Ovary (tissue), 10 donors: ENCODE measurements at places on chromosomes 5 and 9.
A peak's percentile ranks its signal among the peaks of the same experiment; 100 is the strongest.

DNA sequence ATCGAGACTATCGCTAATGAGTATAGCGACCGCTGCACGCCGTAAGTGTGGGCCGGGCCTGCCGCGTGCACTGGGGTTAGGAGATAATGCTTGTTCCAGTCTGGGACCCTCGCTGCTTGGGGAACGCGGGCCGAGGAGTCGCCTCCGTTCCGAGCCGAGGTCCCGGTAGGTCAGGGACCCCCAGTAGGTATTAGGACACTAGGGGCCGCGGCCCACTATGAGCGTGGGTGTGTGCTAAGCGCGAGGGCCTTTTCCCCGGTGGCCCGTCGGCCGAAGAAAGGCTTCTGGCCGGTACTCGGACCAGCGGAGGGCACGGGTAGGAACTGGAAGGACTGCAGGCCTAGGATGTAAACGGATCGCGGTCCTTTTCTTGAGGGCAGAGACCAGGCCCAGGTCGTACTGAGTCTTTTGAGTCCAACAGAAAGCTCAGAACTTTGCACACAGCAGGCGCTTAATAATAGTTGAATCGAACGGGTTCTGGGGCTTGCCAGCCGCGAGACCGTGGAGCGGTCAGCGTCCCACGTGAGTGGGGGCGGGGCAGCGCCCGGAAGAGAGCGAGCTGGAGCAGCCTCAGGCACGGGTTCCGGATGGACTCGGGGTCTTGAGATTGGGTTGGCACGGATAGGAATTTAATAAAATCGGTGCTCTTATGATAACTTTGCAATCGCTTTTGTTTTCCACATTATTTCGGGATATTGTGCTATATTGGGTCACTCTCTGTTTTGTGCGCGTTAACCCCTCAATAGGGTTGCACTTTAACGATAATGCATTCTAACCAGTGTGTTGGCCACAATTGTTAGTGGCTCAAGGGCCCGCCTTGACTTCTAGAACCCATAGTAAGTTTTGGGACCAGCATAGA lies 733 bp downstream of the HSPA4 start:
- peak; percentile 40 for DNase-seq

DNA sequence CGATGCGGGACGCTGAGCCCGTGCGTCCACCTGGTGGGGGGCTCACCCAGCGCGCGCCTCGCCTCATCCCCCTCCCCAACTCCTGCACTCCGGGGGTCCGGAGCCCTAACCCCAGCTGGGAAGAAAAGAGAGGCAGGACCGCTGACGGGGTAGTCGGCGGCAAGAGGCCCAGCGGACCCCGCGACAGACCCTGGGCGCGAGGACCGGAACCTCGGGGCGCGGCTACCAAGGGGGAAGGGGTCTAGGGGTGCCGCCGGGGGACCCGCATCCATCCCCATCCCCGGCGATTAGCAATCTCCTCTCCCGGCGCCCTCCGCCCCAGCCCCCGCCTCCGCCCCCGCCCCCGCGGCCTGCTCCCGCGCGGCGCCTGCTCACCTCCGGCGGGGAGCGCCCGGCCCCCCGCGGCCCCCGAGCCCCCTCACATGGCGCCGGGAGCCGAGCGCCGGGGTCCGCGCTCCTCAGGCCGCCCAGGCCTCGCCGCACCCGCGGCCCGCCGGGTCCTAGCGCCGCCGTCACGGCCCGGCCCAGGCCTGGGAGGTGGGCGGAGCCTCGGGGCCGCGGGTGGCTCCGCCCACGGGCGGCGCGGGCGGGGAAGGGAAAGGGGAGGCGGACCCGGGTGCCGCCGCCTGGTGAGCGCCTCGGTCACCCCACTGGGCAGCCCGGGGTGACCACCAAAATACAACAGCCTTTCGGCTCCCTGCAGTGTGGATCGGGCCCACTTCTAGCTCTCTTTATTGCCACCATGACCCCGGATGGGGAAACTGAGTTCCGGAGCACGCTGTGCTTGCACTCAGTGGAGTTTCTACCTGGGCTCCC lies at the start of gene ST6GALNAC6:
TSS of gene ST6GALNAC6 (minus strand) at position 476 of the 816 bp plus-strand sequence. CDS start 1,622 bp downstream, outside the sequence.
- DNase-seq, result peak; percentile 82

DNA sequence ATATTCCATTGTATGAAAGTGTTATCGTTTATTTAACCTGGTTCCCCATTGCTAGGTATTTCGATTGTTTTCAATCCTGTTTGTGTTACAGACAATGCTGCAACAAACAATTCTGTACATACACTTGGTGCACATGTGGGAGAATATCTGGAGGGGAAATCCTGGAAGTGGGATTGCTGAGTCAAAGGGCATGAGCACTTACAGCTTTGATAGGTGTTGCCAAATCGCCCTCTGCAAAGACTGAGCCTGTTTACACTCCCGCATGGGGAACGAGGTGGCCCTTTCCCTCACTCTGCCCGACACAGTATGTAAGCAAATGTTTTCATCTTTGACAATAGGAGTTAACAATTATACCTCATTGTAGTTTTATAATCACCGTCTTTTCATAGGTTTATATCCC lies 66.2 kb downstream of the PDE6A start:
- DNase-seq, result no peak

GRCh38 chr5:10853154-10853553 lies 92.1 kb upstream of the DAP start:
- DNase-seq, result no peak

GRCh38 chr9:110320651-110321445 lies 16.8 kb downstream of the TXNDC8 start:
- no peak for DNase-seq

- no peak for DNase-seq
Measured at GRCh38 chr5:35904443-35905132, 33.8 kb downstream of the CAPSL start.

- DNase-seq, result no peak
Measured at GRCh38 chr5:80254767-80255430, 949 bp downstream of the SERINC5 start.

GRCh38 chr9:68492806-68493205 lies 47.9 kb downstream of the TMEM252 start:
- DNase-seq, result no peak

DNA sequence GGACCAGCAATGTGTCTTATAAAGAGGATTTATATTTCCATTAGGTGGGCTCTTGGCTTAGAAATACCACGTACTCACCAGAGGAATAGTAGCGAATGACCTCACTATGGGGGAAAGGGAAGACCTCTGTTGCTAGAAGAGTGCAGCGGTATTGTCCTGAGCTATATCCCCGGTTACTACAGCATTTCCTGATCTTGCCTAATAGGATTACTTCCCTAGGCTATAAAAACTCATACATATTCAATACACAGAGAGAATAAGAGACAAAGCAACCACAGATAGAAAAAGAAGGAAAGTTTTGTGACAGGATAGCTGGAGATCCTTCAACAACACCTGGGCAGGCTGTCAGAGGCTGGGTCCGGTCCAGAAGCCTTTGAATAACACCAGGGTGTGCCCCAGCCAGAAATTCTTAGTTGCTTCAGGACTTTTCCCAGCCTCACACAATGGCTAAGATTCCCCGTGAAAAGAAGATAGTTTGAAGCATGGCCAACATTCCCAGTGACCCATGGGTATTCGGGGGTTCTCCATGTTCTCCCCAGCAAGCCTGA lies 85.4 kb downstream of the TRIM36 start:
- no peak for DNase-seq

GRCh38 chr5:158477214-158477613 lies 618.3 kb upstream of the CLINT1 start:
- DNase-seq, result no peak

- DNase-seq, result no peak
Measured at GRCh38 chr9:126146254-126147145, 180.1 kb upstream of the MVB12B start.

GRCh38 chr9:101536938-101537337 lies 3.3 kb downstream of the RNF20 start:
- DNase-seq, result no peak
